ENCODE measurements at places on chromosomes 12 and 14.

- no peak for DNase-seq
Observed at GRCh38 chr14:84131924-84132323, 1398.0 kb upstream of the FLRT2 start.

GRCh38 chr12:22527999-22528398 is 16.3 kb downstream of the C2CD5 start:
- no peak for DNase-seq

- DNase-seq = no peak
Observed at GRCh38 chr12:123113026-123113425, 37.9 kb downstream of the PITPNM2 start.

DNA sequence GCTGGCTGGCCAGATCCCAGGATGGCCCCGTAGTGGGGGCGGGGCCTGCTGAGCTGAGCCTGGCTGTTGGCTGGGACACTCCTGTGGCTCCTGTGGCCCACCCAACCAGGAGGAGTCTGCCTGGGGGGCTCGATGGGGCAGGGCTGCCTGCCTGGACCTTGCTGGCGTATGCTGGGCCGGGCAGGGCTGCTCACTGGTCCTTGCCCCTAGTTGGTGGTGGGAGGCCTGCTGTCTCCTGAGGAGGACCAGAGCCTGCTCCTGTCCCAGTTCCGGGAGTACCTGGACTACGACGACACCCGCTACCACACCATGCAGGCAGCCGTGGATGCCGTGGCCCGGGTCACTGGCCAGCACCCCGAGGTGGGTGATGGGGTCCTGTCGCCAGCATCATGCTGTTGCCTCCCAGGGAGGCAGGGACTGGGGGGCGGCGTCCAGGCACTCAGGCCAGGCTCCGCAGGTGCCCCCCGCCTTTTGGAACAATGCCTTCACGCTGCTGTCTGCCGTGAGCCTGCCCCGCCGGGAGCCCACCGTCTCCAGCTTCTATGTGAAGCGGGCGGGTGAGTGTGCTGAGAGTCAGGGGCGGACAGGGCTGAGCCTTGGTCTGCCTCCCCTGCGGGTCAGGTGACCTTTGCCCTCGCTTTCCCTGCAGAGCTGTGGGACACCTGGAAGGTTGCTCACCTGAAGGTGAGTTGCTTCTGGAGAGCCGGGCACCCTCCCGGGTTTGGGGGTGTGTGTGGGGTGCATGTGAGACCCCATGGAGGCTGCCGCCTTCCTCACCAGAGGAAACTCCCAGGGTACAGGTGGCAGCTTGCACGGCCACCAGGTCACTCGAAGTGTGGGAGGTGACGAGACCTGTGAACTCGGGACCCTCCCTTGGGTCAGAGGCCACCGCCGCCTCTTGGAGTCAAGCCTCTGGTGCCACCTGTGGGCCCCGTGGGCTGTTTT is 3.4 kb downstream of the NOC4L start:
- no peak for DNase-seq

- DNase-seq = no peak
Observed at GRCh38 chr14:51529736-51530135, 122.0 kb upstream of the FRMD6 start.

DNA sequence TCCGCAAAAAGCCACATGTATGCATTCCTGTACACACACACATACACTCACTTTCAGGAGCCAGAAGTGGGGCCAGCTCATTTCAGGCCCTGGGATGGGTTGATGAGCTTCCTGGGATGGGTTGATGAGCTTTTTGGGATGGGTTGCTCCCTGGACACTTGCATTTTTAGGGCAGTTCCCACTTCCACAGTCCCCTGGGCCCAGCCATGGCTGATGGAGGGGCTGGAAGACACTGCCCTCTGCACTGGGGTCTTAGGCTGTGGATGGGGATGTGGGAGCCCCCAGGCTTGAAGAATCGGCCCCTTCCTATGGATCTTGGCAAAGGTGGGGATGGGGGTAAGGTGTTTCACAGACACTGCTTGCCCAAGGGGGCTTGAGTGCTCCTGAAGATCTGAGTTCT is 12.7 kb downstream of the ACVRL1 start:
- DNase-seq = no peak

DNA sequence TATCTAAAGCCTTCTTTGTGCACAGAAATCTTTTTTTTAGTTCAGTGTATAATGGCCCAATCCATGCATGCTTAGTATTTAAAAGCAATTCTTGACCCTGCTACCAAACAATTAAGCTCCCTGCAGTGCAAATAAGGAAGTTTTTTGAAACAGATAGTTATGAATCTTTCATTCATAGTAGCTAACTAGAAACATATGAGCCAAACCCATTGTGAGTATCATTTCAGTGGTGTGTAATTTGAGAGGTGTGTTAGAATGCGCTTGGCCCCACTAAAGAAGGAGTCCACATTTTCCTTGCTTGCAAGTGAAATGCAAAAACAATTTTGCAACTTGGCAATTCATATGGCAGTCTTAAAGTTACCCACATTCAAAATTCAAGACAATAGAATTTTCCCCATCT is 14.4 kb downstream of the EPS8 start:
- no peak for DNase-seq

DNA sequence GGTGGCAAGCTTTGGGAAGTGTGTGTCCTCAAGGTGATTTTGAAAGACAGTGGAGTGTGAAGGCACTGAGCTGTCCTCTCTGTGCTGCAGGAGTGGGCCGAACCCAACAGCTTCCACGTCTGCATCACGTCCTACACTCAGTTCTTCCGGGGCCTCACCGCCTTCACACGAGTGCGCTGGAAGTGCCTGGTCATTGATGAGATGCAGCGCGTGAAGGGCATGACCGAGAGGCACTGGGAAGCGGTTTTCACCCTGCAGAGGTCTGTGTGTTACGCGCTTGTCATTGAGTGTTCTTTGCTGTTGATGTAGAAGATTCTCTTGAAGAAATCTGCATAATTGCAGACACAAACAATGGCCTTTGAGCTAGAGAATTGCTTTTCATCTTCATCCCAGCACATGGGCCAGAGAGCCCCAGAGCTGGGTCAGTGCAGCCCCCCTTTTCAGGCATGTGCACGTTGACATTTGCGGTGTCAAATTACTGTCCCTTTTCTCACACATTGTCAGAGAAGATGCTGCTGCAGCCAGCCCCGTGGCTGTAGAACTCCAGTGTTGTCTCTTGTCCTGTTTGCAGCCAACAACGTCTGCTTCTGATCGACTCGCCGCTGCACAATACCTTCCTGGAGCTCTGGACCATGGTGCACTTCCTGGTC is 63.3 kb downstream of the EP400 start:
- no peak for DNase-seq

DNA sequence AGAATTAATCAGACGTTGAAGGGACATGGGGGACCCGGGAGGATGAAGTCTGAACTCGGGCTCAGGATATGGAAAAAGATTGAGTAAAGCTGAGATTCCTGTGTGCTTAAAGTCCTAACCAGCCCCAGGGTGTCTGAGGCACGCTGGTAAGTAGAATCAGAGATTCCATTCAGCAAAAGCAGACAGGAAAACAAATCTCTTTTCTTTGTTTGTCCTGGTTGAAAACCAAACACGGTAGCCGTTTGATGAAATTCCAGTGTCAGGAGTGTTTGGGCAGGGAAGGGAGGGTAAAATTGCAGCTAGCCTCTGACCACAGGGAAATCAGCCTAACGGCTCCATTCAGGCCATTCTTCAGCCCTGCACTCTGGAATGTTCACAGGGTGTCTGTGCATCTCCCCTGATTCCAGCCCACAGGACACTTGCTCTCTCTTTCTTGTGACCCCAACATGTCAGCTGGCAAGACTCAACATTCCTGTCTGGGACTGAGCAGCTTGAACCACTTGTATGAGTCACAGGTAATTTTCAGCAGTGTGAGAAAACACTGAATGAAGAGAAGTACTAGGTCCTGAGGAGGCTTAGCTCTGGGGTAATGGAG is 31.0 kb downstream of the NINJ2 start:
- no peak for DNase-seq

DNA sequence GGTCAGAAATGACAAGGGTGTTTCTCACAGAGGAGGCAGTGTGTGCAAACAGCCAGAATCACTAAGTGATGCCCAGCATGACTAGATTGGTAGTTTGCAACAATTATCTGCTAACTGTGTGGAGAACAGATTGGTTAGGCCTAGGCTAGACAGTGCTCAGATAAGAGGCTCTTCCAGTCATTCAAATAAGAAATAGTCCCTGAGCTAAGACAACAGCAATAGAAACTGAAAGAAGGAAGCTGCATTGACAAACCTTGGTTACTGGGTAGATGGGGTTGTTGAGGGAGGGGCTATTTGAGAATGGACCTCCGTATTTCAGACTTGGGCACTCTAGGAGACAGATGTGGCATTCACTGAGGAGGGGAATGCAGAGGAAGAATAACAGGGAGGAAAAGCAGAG is 255.0 kb upstream of the NPAS3 start:
- no peak for DNase-seq

GRCh38 chr12:30533558-30534265 is 162.0 kb downstream of the IPO8 start:
- DNase-seq = no peak

GRCh38 chr12:86139671-86140070 is 116.5 kb downstream of the MGAT4C start:
- no peak for DNase-seq

DNA sequence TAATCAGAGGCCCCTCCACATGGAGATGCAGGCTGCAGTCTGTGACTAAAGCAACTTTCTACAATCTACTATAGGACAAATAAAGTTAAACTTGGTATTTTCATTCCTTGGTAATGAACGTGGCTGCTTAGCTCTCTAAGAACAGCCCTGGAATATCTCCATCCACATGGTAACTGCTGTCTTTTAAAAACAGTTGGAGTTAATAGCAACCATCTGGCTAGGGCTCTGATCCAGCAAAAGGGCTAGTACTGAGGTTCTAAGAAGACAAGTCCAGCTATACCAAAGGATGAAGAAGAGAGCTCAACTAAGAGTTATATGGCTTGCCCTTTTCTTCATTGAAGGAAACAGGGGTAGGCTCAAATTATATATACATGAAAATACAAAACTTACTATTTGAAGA is 920.1 kb downstream of the FLRT2 start:
- DNase-seq = no peak

DNA sequence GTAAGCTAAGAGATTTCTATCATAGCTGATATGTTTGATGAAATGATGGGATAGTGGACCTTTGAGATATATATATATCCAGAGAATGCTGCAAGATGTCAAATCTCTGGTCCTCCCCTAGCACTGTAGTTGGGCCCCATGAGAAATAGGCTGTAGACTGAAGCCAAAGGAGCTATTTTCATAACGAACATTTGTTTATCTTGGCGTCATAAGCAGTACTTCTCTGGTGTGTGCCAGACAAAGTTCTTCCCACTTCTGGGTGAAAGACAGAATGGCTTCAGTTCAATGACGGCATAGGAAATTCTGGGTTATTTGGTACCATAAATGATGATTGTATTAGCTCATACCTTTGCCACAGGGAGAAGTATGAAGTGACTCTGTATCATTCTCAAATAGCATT is 534.3 kb downstream of the SOX5 start:
- DNase-seq = no peak

GRCh38 chr12:12723681-12724420 is 6.7 kb downstream of the CDKN1B start:
- DNase-seq = no peak

- no peak for DNase-seq
Observed at GRCh38 chr14:68283378-68284123, 464.0 kb downstream of the RAD51B start.

DNA sequence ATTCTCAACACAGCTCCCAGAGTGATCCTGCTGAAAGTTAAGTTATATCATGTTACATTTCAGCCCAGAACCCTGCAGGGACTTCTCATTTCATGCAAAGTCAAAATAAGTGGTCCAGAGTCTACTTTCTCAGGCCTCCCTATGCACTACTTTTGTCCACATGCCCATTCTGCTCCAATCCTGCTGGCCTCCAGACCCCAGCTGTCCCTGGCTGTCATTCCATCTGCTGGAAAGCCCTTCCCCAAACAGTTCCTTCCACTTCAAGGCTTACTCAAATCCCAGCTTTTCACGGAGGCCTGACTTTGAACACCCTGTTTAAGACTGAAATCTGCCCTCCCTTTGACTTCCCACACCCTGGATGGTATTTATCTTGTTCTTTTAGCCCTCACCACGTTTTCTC is 109.8 kb upstream of the DNM1L start:
- DNase-seq = no peak

- DNase-seq = no peak
Observed at GRCh38 chr12:31234053-31234840, 91.7 kb downstream of the SINHCAF start.

GRCh38 chr12:106914796-106915634 is 40.7 kb upstream of the TMEM263 start:
- no peak for DNase-seq

DNA sequence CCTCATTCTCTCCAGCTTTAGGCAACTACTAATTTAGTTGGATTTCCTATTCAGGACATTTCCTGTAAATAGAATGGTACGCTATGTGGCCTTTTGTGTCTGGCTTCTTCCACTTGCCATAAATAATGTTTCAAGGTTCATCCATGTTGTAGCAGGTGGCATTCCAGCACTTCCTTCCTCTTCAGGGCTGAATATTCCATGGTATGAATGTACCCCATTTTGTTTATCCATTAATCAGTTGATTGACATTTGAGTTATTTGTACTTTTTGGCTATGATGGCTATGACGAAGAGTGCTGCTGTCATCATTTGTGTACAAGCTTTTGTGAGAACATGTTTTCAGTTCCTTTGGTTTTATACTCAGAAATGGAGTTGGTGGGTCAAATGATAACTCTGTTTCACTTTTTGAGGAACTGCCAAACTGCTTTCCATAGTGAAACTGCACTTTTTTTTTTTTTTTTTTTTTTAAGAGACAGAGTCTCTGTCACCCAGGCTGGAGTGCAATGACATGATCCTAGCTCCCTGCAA is 6.5 kb upstream of the CDK2AP1 start:
- peak; percentile 77 for DNase-seq

- DNase-seq = no peak
Observed at GRCh38 chr12:47981496-47982260, 18.3 kb downstream of the TMEM106C start.

- DNase-seq = peak; percentile 93
Observed at GRCh38 chr12:105738051-105738450, 400.7 kb downstream of the NUAK1 start.

DNA sequence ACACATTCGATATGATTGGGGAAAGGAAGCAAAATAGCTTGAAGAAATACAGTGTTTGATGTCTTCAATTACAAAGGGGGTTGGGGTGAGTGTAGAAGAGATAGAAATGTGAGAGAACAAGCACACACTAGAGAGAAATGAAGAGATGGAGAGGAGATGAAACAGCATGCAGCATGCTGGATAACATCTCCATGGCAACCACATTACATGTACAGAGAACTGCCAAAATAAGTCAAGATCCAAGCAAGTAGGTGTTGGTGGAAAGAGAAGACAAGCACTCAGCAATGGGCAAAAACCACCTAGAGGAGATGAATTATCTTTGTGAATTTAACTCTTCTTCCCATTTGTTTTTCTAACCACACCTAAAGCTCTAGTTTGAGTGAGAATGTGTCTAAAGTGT is 289.8 kb downstream of the GRIN2B start:
- no peak for DNase-seq

DNA sequence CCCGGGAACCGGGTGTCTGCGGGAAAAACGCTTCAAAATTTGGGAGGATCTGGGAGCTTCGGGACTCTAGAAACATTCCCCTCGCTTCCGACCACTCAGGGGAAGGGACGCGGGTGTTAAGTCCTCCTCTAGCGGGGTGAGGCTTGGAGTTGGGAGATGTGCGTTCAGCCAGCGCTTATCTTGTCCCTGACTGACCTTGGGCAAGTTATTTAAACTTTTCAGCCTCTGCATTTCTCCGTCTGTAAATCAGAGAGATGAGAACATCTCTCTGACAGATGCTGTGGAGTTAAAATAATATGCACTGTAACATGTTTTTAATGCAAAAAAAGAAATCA is 76.9 kb upstream of the ANO4 start:
- no peak for DNase-seq
